ENCODE measurements at places on chromosomes 7 and 10. TPM values are rescaled to one million over a fixed set of nuclear protein-coding genes. Genes with fewer than 3 reads are reported as not detected.
A peak's percentile ranks its signal among the peaks of the same experiment; 100 is the strongest.

DNA sequence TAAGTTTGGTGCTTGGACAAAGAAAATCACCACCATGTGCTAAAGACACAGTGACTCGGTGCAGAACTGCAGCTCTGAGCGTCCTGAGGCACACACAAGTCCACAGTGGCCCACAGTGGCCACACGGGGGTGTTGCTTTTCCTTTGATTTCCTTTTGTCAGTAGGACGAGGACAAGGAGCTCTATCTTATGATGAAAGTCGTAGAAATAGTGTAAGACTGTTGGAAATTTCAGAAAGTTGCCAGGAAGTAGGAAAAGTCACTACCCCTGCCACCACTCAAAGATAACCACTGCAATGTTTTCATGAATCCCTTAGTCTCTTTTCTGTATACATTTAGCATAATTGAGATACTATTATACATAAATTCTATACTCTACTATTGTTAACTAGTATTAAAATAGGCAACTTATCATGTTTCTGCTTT is 146.0 kb downstream of the TNS3 start:
- peak; percentile 54 for DNase-seq

- DNase-seq, result no peak
These were observed 18.8 kb downstream of the VIPR2 start for GRCh38 chr7:159125955-159126270.

DNA sequence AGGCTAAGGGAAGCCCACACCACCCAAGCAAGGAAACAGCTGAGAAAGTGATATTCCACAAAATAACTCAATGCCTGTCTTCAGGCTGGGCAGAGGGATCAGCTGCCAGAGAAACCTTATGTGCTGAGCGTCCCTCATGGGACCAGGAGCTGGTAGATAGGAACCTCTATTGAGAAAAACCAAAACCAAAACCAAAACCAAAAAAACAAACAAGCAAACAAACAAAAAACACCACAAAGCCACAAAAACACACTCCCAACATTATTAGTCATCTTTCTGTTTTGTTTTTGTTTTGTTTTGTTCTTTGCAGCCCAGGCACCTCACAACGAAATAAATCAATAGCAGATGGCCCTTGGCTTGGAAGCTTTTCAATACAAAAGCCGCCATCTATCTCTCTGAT is 760.8 kb upstream of the CELF2 start:
- no peak for DNase-seq

DNA sequence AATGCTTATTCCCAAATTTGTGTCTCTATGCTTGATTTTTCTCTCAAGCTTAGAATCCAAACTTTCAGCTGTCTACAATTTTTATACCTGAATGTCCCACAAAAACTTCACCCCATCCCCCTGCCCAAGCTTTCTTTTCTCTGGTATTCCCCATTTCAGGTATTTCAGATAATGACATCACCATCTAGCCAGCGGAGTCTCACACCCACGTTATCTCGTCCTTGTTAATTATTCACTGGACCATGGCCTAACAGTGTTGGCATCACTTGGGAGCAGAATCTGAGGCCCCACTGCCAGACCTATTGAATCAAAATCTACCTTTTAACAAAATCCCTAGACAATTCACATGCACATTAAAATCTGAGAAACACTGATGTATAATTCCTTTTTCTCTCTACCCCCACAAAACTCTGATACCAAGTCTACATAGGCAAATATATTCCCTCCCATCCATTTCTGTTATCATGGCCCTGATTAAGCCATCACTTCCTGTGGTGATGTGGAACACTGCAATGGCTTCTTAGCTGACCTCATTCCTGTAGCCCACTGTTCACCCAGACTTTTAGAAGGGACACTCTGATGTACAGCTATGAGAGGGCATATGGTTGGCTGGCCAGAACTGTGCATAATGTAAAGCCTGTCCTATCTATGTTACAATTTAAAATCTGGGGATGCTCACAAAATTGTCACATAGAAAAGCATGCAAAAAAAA is 31.4 kb downstream of the ZNF438 start:
- no peak for DNase-seq

- no peak for DNase-seq
These were observed 28.8 kb upstream of the INPP5A start for GRCh38 chr10:132508581-132509443.

- peak; percentile 89 for DNase-seq
These were observed 58.1 kb upstream of the ST8SIA6 start for GRCh38 chr10:17512341-17513001.

GRCh38 chr10:60372436-60372835 is 17.2 kb downstream of the ANK3 start:
- no peak for DNase-seq

- no peak for DNase-seq
These were observed 202.6 kb upstream of the FOXK1 start for GRCh38 chr7:4479367-4480039.

- DNase-seq, result peak; percentile 74
These were observed 10.4 kb upstream of the EIF3A start for GRCh38 chr10:119090968-119091367.

MKI67 gene
- polyA plus RNA-seq, result 11.8 TPM

HOXA13 gene
- 4.6 TPM for polyA plus RNA-seq

RBP4 gene
- polyA plus RNA-seq, result 0.22 TPM

TMEM176A gene
- polyA plus RNA-seq, result not detected
